Upper lobe of right lung (tissue), 1 donor: ENCODE measurements at places on chromosomes 6 and 20. TPM values are rescaled to one million over a fixed set of nuclear protein-coding genes. Genes with fewer than 3 reads are reported as not detected.

The PAK1IP1 gene
- total RNA-seq: 11.6 TPM

The WFDC2 gene
- 113 TPM for total RNA-seq

The LCA5 gene
- 5.4 TPM for total RNA-seq

The EEF1A2 gene
- 0.67 TPM for total RNA-seq

The RGS17 gene
- total RNA-seq: 0.26 TPM

The DZANK1 gene
- 2.7 TPM for total RNA-seq

The TSBP1 gene
- not detected for total RNA-seq

The SLC52A3 gene
- total RNA-seq: 3.6 TPM

The PRR18 gene
- total RNA-seq: not detected

The ALDH8A1 gene
- total RNA-seq: 1.2 TPM

DNA sequence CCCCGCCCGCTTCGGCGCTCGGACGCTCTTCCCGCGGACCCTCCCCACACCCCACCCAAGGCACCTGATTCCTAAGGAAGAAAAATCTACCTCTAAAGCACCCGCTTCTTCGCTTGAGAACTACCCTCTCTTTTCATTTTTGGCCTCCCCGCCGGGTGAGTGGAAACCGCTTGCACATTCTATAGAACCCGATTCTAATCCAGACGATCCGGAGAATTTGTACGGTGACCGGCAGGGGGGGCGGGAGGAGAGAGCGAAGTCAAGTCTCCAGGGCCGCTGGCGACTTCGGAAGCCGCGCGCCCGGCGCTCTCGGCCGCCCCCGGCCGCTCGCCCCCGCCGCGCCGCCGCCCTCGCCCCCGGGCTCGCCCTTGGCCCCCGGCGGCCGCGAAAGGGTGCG, at the start of gene RBM24:
Gene RBM24 (plus strand): TSS at position 262 of the 397 bp plus-strand sequence. CDS start 221 bp downstream, outside the sequence.
- peak; percentile 82 for DNase-seq
- H3K36me3 ChIP-seq: no peaks in the 10 kb centered on the region
- H3K27ac ChIP-seq: no peak within 1 kb of the TSS
- peak within 1 kb of the TSS; percentile 59 for H3K4me3 ChIP-seq
- peaks cover 37% of the 10 kb centered on the region for H3K27me3 ChIP-seq
- peaks cover 15% of the 10 kb centered on the region for H3K4me1 ChIP-seq

GRCh38 chr20:44717986-44718385, 2.8 kb downstream of the CCN5 start:
- peak overlapping the region; percentile 86 for H3K27ac ChIP-seq
- peaks cover 21% of the 10 kb centered on the region for H3K4me1 ChIP-seq
- H3K27me3 ChIP-seq: no peaks in the 10 kb centered on the region

- H3K4me3 ChIP-seq: no peak overlapping the region
- peaks cover 38% of the 10 kb centered on the region for H3K4me1 ChIP-seq
- no peaks in the 10 kb centered on the region for H3K27me3 ChIP-seq
Observed at GRCh38 chr6:156889469-156889868, 112.3 kb downstream of the ARID1B start.

GRCh38 chr20:53707371-53708055, 113.9 kb upstream of the ZNF217 start:
- DNase-seq: no peak
- no peaks in the 10 kb centered on the region for H3K27me3 ChIP-seq
- H3K4me3 ChIP-seq: no peak overlapping the region
- peak overlapping the region; percentile 47 for H3K27ac ChIP-seq
- peaks cover 20% of the 10 kb centered on the region for H3K4me1 ChIP-seq

DNA sequence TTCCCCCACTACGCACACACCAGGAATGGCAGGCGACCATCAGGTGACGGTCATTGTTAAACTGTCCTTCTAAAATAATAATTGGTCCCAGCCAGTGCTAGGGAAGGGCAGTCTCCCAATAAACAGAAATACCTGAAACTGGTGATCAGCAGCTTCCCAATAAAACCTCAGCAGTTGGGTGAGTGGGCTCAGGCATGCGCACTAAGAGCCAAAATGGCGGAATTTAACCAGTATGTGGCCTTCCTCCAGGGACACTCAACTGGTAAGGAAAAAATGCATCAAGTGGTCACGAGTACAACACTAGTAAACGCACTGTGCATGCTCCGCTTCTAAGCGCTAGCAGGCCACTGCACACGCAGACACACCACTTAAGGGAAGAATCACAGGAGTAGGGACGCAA, 34.8 kb downstream of the F13A1 start:
- DNase-seq: no peak
- H3K27ac ChIP-seq: no peak overlapping the region
- no peaks in the 10 kb centered on the region for H3K27me3 ChIP-seq
- no peak overlapping the region for H3K4me3 ChIP-seq
- H3K4me1 ChIP-seq: no peaks in the 10 kb centered on the region

GRCh38 chr20:49272654-49273053, 5.2 kb downstream of the ZNFX1 start:
- H3K36me3 ChIP-seq: peaks cover 70% of the 10 kb centered on the region
- peaks cover 54% of the 10 kb centered on the region for H3K4me1 ChIP-seq
- no peak for DNase-seq
- H3K27me3 ChIP-seq: no peaks in the 10 kb centered on the region
- no peak overlapping the region for H3K27ac ChIP-seq
- H3K4me3 ChIP-seq: no peak overlapping the region

GRCh38 chr6:65452333-65452732, 254.7 kb downstream of the EYS start:
- H3K27ac ChIP-seq: no peak overlapping the region
- DNase-seq: no peak
- no peaks in the 10 kb centered on the region for H3K27me3 ChIP-seq
- H3K4me1 ChIP-seq: no peaks in the 10 kb centered on the region
- no peak overlapping the region for H3K4me3 ChIP-seq

DNA sequence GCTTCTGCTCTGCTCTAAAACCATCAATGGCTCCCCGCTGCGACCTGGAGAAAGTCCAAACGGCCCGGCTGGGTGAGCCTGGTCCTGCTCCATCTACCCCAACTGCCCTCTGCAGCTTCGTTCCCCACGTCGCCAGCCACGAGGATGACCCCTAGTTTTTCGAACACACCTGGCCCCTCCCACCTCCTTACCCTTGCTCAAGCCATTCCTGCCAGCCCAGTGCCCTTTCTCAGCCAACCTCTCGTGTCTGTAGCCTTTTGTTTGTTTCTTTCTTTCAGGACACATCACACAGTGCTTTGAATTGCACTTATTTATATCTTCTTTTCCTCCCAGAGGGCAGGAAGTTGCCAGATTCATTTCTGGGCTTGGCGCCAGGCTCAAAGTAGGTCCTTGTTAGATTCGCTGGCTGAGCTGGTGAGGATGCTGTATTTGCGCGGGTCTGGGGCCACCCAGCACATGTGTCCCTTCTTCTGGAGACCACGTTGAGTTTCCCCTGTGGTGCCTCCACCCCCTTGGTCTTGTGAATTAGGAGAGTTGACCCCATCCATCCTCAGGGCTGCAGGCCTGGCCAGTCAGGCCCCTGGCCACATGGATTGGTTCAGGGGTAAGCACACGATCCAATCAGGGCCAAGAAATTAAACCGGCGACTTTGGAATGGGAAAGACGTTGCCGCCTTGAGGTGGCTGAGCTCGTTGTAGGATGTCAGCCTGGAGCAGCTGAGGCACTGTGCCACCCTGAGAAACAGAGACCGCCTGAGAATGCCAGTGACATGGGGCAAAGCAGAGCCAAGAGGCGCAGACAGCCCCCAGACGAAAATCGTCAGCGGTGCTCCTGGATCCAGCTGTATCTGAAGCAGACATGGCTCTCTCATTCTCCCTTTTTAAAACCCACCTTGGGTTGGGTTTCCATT, 156.0 kb downstream of the CEBPB start:
- H3K36me3 ChIP-seq: no peaks in the 10 kb centered on the region
- peaks cover 31% of the 10 kb centered on the region for H3K4me1 ChIP-seq
- DNase-seq: peak; percentile 86
- no peaks in the 10 kb centered on the region for H3K27me3 ChIP-seq
- peak overlapping the region; percentile 44 for H3K27ac ChIP-seq
- peak overlapping the region; percentile 8 for H3K4me3 ChIP-seq

- H3K4me1 ChIP-seq: no peaks in the 10 kb centered on the region
- DNase-seq: no peak
- no peak overlapping the region for H3K27ac ChIP-seq
- H3K27me3 ChIP-seq: no peaks in the 10 kb centered on the region
- no peak overlapping the region for H3K4me3 ChIP-seq
Observed at GRCh38 chr6:50289366-50289765, 239.6 kb upstream of the DEFB112 start.

DNA sequence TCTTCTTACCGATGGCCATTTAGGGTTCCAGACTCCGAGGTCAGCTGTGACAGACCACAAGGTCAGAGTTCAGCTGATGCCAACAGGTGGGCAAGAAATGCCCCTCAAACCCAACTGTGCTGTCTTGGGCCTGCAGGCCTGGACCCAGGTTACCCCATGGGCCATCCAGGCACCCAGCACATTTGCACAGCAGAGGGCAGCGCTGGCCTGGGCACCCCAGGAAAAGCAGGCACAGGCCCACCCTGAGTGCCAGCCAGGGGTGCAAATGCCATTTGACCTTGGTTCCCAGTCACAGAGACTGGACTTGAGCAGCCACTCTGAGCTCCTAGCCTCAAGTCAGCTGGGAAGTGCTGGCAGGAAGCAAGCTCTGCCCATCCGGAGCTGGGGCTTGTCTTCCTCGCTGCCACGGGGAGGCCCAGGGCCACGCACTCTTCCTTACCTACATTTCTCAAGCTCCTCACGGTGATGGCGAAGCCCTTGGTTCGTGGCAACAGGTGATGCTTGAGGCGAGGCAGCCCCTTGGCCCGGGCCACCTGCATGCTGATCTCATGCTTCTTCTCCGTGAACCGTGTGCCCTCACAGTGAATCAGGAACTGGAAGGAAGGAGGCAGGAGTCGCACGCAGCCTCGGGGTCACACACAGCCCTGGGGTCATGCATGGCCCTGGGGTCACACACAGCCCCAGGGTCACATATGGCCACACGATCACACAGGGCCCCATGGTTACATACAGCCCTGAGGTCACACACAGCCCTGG, 120.8 kb downstream of the AGPAT4 start:
- H3K36me3 ChIP-seq: peaks cover 10% of the 10 kb centered on the region
- H3K4me3 ChIP-seq: no peak overlapping the region
- no peaks in the 10 kb centered on the region for H3K27me3 ChIP-seq
- no peak overlapping the region for H3K27ac ChIP-seq
- no peak for DNase-seq

GRCh38 chr20:21175433-21175832, 49.6 kb downstream of the KIZ start:
- no peaks in the 10 kb centered on the region for H3K36me3 ChIP-seq
- DNase-seq: no peak
- H3K4me1 ChIP-seq: no peaks in the 10 kb centered on the region
- no peaks in the 10 kb centered on the region for H3K27me3 ChIP-seq
- H3K4me3 ChIP-seq: no peak overlapping the region

DNA sequence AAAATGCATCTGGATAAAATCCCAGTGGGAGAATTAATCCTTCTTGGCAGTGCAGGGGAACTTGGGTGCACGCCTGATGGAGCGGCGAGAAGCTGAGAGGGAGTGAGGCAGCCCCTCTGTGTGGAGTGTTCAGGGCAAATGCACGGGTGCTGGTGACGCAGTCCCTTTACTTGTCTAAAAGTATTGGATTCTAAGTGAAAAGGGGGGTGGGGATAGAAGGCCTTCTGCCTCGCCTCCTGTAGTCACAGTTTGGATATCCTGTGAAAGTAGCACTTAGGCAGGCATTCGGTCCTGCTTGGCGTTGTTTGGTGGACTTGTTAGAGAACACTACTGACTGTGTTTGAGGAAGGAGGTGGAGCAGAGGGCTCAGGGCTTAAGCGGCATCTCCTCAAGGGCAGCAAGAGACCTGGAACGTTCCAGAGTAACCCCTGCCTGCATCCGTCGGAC, 39.3 kb downstream of the PHACTR3 start:
- H3K4me3 ChIP-seq: no peak overlapping the region
- H3K4me1 ChIP-seq: no peaks in the 10 kb centered on the region
- H3K36me3 ChIP-seq: no peaks in the 10 kb centered on the region
- no peak overlapping the region for H3K27ac ChIP-seq

- no peaks in the 10 kb centered on the region for H3K27me3 ChIP-seq
- peaks cover 76% of the 10 kb centered on the region for H3K4me1 ChIP-seq
- H3K4me3 ChIP-seq: no peak overlapping the region
- DNase-seq: no peak
- H3K27ac ChIP-seq: no peak overlapping the region
Observed at GRCh38 chr6:108627692-108628550, 67.2 kb downstream of the FOXO3 start.

DNA sequence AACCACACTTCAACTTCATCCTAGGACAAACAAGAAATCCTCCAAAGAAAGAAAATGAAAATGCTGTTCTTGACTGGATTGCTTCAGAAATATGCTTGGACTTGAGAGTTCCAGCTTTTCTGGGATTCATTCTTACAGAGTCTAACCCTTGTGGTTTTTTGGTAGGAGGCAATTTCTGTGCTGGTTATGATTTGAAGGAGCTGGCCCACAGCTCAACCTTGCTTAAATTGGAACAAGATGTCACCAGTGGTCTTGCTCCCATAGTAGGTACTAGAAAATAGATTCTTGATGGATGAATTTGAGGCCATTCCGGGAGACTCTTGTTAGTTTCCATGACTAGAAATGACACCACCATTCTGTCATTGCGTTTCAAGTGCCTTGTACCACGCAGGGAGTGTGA, 54.3 kb upstream of the BMP6 start:
- H3K4me1 ChIP-seq: peaks cover 8% of the 10 kb centered on the region
- no peak for DNase-seq
- H3K27ac ChIP-seq: no peak overlapping the region
- no peaks in the 10 kb centered on the region for H3K27me3 ChIP-seq

- H3K4me3 ChIP-seq: no peak overlapping the region
- H3K36me3 ChIP-seq: no peaks in the 10 kb centered on the region
- no peak overlapping the region for H3K27ac ChIP-seq
- H3K27me3 ChIP-seq: no peaks in the 10 kb centered on the region
- H3K4me1 ChIP-seq: peaks cover 8% of the 10 kb centered on the region
Observed at GRCh38 chr20:362271-363254, 15.7 kb downstream of the NRSN2 start.

DNA sequence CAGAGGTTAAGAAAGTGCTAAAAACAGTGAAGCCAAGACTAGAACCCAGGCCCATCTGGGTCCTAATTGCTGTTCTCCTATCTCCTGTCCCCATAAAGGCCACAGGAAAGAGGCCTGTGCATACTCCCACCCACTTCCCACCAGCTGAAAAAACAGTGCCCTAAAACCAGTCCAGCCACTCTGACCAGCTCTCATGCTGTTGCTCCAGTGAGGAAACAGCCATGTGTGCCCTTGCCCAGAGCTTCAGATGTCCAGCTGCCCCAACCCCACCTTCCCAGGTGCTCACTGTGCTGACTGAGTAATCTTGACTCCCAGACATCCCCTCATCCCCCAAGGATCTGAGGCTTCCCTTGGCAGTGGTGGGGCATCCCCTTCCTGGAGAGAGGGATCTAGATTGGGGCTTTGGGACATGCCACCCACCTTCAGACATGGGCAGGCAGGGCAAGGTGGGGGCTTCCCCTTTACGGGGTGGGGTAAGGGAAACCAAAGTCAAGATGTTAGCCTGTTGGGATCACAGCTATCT, 28.7 kb downstream of the KCNK5 start:
- no peak overlapping the region for H3K27ac ChIP-seq
- no peak for DNase-seq
- no peaks in the 10 kb centered on the region for H3K27me3 ChIP-seq
- peaks cover 31% of the 10 kb centered on the region for H3K4me1 ChIP-seq
- no peak overlapping the region for H3K4me3 ChIP-seq
